ENCODE measurements at places on chromosomes 2 and 18. TPM values are rescaled to one million over a fixed set of nuclear protein-coding genes. Genes with fewer than 3 reads are reported as not detected.

GRCh38 chr2:147688242-147688641 is 156.6 kb upstream of the ACVR2A start:
- peak; percentile 46 for DNase-seq

GRCh38 chr18:26493021-26493420 is 55.3 kb downstream of the KCTD1 start:
- no peak for DNase-seq

- no peak for DNase-seq
Measured at GRCh38 chr2:169815849-169816248, 8.9 kb downstream of the METTL5 start.

DNA sequence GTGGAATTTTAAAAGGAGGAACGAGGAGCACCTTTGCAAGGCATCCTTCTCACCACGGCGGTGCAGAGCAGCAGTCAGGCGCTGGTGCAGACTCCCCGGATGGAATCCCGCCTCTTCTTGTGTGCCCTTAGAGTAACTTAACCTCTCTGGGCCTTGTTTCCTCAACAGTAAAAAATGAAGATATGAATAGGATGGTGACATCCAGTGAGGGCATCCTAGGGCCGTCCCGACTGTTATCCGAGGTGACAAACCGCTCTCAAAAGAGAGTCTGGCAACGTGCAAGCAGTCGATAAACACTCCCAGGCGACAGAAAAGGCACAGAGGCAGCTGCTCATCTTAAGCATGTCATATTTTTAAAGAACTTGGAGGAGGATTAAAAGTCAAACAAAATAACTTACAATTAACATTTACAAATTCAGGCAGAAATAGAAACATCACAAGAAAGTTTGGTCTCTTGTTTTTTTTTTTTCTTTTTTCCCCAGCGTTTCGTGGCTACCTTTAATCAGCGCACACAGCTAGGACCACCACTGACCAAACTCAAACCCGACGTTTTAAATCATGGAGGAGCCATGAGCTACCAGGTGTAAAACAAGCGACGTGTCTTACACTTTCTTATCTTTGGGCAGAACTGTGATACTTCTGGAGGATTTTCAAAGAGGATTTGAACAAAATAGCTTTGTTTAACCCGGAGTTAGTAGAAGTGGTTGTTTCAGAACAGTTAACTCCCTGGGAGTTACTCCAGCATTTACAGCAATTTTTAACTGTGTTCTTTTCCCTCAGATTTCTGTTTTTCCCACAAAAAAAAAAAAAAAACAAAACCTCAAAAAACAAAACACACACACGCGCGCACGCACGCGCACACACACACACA is 2.1 kb downstream of the MBP start:
- no peak for DNase-seq

GRCh38 chr2:148646231-148646559 is 1.6 kb downstream of the EPC2 start:
- DNase-seq = no peak

DNA sequence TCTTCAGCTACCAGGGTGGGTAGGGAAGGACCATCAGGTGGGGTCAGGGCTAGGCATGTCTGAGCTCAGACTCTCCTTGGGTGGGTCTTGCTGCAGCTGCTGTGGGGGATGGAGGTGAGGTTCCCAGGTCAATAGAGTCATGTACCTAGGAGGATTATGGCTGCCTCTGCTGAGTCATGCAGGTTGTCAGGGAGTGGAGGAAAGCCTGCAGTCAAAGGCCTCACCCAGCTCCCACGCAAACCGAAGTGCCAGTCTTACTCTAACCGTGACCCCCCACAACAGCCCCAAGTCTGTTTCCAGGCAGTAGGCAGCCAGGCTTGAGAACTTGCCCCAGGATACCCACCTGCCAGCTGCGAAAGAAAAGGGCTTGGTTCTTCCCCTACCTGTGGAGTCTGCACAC is 113.6 kb upstream of the GALNT5 start:
- DNase-seq = no peak

- no peak for DNase-seq
Measured at GRCh38 chr2:40373111-40373510, 78.8 kb downstream of the SLC8A1 start.

- DNase-seq = peak; percentile 84
Measured at GRCh38 chr2:201116959-201117734, 1.2 kb downstream of the CFLAR start.

GRCh38 chr18:67068608-67069007 is 447.9 kb downstream of the DSEL start:
- no peak for DNase-seq

GRCh38 chr2:194260185-194260584 is 1396.8 kb upstream of the SLC39A10 start:
- DNase-seq = no peak

DNA sequence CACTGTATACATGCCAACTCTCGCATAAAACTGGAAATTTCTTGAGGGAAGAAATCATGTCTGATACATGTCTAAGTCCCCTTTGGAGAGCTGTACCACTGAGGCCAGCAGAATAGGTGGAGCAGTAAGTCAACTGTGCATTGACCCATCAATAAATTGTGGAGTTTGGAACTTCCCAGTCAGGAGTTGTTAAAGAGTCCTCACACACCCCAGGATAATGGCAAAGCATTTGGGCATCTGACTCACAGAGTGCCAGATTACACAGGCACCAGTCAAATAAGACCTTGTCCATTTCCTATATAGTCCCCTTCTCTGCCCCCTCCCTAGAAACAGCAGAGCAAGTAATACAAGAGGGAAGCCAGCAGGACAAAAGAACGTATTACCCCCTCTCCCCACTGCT is 10.4 kb downstream of the VSNL1 start:
- no peak for DNase-seq

DNA sequence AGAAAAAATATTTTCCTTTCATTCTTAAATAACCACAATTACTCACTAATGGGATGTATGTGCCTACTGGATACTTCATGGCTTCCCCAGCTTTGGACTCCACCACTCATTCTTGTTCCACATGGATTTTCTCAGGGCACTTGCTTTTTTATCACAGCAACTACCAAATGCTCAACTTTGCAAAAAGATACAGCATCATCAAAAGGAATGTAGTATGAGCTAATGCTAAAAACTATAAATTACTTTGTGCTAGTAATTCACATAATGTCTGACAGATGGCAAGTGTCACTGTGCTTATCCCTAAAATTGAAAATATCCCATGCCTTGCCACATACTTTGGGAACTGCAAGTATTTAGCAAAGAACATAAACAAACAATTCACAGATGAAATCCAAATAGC is 130.4 kb upstream of the ZFP36L2 start:
- no peak for DNase-seq

DNA sequence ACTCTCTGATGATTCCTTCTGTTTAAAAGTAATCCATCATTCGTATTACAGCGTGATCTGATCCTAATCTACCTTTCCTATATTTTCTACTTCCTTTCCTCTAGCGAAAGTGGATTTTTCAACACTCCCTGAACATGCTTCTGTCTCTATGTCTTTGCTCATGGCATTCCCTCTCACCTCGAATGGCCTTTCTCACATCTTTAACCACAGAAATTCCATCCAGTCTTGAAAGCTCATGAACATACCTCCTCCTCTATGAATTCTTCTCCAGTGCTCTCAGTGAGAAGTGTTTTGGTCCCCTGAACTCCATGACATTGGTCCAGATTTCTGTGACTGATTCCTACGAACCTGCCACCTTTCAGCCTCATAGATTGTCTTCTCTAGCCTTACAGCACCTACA is 323.2 kb downstream of the RAD51AP2 start:
- no peak for DNase-seq

- DNase-seq = no peak
Measured at GRCh38 chr2:163717515-163717914, 18.3 kb downstream of the FIGN start.

DNA sequence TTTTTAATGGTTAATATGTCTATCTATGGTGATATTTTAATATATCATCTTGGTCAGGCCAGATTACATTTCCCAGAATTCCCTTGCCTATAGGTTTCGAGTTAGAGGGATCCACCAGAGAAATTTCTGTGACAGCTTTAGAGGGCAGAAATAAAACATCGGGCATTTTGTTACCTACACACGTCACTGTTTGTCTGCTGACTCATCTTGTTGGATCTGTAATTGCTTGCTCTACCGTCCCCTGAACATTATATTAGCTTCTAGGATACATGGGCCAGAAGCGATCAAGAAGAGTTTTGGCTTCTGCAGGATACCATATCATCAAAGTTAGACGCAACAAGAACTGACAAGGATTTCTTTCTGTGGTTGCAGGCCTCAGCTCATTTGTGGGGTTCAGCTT is 795.8 kb upstream of the GCFC2 start:
- DNase-seq = no peak

- DNase-seq = no peak
Measured at GRCh38 chr2:46065152-46065551, 232.1 kb upstream of the EPAS1 start.

GRCh38 chr2:113342650-113343049 is 63.9 kb upstream of the PAX8 start:
- DNase-seq = peak; percentile 73

- no peak for DNase-seq
Measured at GRCh38 chr2:145095641-145096435, 575.9 kb upstream of the ZEB2 start.

GRCh38 chr2:143603035-143603655 is 473.9 kb downstream of the ARHGAP15 start:
- DNase-seq = no peak

DNA sequence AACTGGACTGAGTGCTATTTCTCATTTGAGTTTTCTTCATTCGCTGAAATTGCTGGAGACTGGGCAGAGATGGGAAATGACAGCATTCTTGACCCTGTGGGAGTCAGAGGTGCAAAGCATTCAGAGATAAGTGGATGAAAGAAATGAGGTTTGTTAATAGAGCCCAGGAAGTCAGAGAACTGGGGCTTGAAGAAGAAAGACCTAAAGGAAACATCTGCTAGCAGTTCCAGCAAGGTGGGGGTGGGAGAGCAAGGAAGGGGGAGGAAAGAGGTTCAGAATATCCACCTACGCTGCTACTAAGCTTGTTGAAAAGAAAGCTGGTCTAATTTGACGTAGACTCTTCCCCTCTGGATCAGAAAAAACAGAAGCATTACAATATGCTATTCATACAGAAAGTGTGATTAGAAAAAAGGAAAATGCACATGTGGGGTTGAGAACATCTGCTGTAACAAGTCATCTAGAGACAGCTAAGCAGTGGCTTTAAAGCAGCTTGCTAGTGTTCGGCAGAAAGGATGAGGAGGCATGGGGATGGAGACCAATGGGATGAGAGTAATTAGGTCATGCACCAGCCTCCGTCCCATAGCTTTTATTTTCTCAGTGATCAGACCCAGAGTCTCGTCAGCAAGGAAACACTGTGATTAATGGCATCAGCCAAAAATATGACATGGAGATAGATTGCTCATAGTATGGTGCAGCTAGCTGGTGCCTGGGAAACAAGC is 29.7 kb downstream of the NAB1 start:
- DNase-seq = no peak

GRCh38 chr2:603427-603826 is 73.8 kb downstream of the TMEM18 start:
- no peak for DNase-seq

RGPD3 gene
- polyA plus RNA-seq = not detected

TFCP2L1 gene
- not detected for polyA plus RNA-seq

HOXD1 gene
- not detected for polyA plus RNA-seq

ABHD1 gene
- 0.25 TPM for polyA plus RNA-seq

CROCC2 gene
- not detected for polyA plus RNA-seq

PTPRM gene
- 2.8 TPM for polyA plus RNA-seq

LHCGR gene
- polyA plus RNA-seq = not detected

FABP1 gene
- not detected for polyA plus RNA-seq

SCG2 gene
- not detected for polyA plus RNA-seq

GPR155 gene
- polyA plus RNA-seq = 7.0 TPM

LYG2 gene
- polyA plus RNA-seq = not detected

Data from CD14-positive monocyte (primary cell).